HCEC 1CT (cell line): ENCODE measurements at places on chromosomes 2 and 18.
A peak's percentile ranks its signal among the peaks of the same experiment; 100 is the strongest.

DNA sequence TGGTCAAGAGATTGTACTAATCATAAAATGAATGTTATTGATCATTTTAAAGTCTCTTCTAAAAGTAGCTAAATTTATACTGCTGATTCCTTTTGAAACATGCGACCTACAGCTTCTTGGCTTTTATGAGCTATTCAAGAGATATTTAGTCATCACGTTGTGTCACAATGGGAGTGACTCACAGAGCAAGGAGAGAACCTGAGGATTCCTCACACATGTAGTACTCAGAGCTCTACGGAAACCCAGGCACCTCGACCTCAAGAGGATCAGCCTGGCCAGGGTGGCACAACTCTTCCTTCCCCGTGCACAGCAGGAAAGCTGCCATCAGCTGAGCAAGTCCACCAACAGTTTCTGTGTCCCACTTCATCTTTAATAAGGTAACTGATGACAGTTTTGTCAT is at the start of gene DHRS9:
Gene DHRS9, plus strand, starts transcription at position 223 of the 400 bp plus-strand sequence. CDS start 12,019 bp downstream, outside the sequence.
- peak; percentile 88 for DNase-seq

DNA sequence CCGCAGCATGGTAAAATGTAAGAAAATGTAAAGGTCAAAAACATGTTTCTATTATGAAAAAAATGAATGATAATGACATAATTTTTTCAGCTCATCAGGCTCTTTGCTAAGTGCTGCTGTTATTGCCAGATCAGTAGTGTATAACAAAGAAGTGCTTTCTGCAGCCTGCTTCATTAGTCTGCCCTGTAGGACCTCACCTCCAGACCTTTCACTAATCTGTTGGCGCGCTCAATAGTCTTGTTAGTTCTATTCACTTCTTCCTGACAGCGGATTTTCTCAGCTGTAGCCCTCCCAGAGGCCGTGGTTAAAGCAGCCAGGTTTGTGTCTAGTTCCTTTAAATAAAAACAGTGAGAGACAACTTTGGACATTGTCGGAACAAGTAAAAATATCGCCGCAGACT is 97.7 kb downstream of the CDCA7 start:
- no peak for DNase-seq

- no peak for DNase-seq
Measured at GRCh38 chr18:48405978-48406377, 3.2 kb downstream of the ZBTB7C start.

DNA sequence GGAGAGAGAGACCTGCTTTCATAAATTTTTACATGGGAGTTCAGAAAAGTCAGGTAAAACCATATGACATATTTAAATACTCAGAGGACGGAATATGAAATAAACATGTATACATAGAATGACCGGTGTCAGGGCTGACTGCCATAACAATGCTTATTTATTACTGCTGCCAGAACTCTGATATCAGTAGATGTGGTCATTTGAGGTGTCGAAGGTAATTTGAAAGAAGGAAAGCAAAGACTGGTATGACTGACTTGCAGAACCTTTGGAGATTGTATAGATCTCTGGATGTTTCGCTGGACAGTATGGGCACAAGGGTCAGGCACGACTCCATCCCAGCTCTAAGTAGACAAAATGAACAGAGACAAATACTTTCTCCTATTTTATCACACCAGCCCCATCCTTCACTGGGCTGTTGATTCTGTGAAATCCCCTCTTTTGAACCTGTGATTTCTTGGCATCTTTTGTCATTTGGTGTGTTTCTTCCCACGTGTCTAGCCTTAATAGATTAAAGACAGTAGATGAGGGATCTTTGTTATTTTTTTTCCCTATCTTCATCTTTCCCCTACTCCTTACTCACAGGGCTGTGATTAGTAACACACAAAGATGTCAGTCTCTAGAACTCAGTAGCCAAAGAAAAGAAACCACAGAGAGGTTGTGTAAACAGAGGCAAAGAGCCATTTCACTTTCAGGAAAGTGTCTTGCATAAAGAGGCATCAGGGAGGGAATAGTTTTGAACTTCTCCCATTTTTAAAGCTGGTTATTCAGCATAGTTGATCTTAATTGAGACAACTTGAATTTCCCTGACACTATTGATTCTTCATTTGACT is 61.6 kb downstream of the ICOS start:
- DNase-seq, result no peak

- no peak for DNase-seq
Measured at GRCh38 chr2:179446476-179447141, 182.0 kb upstream of the SESTD1 start.

GRCh38 chr18:10122988-10123950 is 209.5 kb downstream of the VAPA start:
- no peak for DNase-seq

DNA sequence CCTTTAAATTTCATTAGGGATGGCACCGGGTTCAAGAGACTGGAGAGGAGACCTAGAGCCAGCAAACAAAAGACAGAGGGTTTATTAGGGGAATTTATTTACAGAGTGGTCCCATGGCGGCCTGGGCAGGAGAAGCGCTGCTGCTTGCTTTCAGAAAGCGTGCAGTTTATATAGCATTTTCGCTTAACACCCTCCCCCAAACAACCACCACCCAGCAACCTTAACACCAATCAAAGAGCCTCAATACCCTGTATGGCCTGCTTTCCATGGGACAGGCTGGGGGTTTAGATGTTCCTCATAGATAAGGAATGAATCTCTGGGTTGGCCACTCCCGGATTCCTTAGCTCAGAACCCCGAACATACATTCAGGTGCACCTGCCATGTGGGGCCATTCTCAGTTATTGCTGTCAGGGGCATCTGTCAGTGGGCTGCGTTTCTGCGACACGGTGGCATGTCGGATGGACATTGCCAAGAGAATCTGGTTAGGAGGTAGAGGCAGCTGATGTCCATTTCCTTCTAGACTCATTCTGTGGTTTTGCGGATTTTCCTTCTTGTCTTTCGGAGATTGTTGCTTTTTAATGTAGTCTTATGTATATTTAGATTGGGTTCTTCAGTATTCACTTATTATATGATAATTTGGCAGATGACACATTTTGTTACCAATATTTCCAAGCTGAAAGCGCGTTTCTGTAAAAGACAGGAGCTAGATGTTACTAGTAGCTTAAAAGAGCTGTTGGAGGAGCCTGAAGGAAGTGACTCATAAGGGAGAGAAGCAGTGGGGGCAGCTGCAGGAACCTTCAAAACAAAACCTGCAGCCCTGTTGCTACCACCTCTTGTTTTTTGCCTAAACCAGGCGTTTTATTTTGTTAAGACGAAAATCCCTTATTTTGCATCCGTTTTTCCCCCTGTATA is 7.2 kb downstream of the AGAP1 start:
- DNase-seq, result peak; percentile 64

DNA sequence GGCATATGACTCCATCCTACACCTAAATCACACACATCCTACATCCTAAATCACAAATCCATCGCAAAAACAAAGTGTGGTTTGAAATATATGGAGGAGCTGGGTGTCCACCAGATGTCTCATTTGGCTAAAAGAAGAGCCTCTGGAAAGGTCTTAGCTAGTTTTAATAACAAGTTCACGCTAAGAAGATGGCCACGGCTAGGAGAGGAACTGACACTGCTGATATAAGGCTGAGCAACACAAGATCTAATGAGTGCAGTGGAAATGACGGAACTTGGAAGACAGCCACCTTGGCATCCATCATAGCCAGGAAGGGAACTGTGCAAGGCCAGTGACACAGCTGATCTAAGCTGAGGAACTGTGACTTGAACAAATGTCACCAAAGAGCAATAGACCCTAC is 60.0 kb upstream of the AGAP1 start:
- DNase-seq, result peak; percentile 41

DNA sequence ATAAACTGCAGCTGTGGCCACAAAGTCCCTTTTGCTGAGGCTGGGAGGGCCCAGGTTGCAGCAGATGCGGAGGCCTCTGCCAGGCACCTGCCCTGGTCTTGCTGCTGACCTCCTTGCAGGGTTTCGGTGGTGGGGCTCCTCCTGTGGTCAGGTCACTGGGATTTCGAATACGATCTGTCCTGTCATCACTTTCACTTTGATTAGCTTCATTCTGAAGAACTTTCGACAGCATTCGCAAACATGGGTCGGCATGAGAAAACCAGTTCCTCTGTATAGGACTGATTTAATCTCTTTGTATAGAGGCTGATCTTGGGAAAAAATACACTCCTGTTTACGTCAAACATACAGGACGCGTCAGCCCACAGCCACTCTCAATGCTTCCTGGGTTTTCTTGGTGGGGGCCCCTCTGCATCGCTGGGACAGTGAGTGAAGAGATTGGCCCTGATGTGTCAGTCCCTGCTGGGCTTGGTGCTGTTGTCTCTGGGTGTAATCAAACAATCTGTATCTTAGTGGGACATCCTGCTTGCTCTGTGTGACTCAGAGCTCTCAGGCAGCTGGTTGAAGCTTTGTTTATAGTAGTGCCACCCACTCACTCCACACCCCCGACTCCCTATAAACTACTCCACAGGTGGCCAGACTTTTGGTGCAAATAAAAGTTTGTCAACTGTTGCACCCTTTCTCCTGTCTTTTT is 209.4 kb upstream of the CXCR4 start:
- DNase-seq, result no peak

DNA sequence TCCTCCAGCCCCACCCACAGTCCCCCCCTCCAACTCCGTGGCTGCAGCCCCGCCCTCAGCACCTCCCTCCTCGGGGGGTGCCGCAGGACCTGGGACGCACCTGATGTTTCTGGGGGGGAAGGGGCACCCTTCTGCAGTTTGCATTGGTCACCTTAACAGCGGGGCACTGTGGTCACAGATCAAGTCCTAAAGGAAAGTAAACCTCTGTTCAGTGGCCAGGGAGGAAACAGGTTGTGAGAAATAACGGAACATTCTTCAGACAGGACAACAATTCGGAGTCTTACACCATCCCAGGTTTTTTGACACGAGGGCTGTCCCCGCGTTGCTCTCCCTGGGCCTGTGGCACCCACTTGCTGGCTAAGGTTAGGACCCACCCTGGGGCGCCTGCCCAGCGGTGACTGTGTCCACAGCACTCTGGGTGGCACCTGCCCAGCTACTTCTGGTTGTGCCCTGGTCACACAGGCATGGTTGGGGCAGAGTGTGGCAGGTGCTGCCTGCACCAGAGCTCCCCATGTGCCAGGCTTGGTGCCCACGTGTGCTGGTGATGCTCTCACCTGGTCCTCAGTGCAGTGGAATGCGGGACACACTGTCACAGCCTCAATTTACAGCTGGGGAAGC is 93.5 kb upstream of the OTOS start:
- no peak for DNase-seq

DNA sequence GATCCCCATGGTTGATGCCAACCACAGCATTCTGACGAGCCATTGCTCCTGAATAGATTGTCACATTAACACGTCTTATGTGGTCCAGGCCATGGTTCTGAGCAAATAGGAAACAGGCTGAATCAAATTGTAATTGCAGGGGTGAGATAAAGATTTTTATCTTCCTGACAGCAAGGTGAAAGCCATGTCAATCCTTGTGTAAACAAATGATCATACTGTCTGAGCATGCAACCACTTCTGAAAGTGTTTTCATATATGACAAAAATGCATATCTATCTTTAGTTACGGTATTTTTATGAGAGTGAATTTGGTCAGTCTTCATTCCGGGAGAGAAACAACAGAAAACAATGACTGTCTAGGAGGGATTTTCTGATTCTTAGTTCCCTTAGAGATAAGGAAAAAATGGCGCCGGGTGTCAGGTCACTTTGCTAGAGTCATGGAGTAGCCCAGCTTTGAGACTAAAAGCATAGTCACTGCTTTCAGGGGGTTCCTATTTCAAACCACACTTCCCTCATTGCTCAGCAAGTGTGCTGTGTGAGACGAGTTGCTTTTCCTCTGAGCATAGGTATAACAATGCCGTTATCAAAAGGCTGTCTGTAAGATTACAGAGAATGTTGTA is 958.9 kb downstream of the DCDC2C start:
- DNase-seq, result no peak

- DNase-seq, result peak; percentile 35
Measured at GRCh38 chr18:5238371-5238976, 41.4 kb upstream of the AKAIN1 start.

DNA sequence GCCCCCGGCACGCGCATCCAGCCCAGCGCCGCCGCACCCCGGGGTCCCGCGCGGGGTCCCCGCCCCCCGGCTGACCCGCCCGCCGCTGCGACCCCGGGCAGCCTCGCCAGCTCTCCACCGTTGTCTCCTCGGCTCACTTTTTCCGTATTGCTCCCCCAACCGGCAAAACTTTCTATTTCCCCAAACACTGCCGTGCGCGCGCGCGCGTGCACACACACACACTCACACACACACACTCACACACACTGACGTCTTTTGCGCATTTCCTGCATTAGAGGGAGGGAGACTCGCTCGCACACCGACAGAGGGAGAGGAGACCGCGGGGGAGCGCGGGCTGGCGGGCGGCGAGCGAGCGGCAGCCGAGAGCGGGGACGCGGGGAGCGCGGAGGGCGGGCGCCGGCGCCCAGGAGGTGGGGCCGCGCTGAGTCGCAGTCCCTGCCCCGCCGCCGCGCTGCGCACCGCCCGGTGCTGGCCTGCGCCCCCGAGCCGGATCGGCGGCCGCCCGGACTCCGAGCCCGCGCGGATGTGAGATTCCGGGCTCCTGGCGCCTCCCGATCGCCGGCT is 542 bp upstream of the PRKCE start:
- DNase-seq, result peak; percentile 97

- no peak for DNase-seq
Measured at GRCh38 chr18:45066886-45067285, 386.2 kb downstream of the SETBP1 start.

GRCh38 chr2:222613715-222614331 is 42.1 kb downstream of the FARSB start:
- DNase-seq, result peak; percentile 49

GRCh38 chr2:128607911-128608506 is 289.3 kb upstream of the HS6ST1 start:
- no peak for DNase-seq

GRCh38 chr2:65396348-65397026 is 35.9 kb downstream of the SPRED2 start:
- peak; percentile 42 for DNase-seq

DNA sequence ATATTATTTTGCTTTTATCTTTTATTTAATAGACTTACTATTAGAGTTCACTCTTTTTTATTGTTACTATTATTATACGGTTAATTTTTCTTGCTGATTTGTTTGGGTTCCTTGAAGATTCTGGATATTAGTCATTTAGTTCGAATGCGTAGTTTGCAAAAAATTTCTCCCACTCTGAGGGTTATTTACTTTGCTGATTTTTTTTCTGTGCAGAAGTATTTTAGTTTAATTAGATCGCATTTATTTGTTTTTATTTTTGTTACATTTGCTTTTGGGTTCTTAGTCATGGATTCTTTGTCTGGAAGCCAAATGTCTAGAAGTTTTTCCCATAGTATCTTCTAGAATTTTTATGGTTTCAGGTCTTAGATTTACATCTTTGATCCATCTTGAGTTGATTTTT is 585.2 kb downstream of the CPS1 start:
- no peak for DNase-seq

DNA sequence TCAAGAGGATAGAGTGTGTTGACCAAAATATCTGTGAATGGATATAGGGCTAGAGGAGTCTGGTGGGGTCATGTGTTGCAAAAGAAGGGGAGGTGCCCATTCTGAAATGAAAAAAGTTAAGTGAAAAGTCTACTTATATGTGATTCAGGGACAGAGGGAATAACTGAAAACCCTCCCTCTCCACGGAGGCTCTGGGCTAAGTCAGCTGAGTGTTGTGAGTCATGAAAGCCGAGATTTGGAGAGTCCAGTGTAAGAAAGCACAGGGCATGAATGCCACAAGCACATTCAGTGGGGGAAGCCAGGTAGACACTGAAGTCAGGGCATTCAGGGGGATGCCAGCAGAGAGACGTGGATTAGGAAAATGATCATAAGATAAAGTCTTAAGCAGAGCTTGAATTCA is 871.9 kb downstream of the TSN start:
- DNase-seq, result peak; percentile 29
